ENCODE measurements at places on chromosomes 2 and 18.

DNA sequence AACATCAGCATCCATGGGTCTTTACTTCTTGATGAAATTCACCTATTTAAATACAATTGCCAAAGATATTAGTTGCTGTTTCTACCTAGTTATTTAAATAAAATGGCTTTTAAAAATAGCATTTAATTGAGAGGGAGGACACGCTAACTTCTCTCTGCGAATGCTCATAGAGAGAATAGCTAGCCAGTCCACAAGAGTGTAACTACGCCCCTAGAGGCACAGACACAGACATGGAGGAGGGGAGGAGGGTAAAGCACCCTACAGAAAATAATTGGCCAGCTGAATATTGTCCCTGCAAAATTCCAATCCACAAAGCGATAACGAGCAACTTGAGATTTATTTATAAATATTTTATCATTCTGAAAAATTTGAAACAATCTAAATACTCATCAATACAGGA, 97.0 kb upstream of the PAPOLG start:
- DNase-seq = no peak

DNA sequence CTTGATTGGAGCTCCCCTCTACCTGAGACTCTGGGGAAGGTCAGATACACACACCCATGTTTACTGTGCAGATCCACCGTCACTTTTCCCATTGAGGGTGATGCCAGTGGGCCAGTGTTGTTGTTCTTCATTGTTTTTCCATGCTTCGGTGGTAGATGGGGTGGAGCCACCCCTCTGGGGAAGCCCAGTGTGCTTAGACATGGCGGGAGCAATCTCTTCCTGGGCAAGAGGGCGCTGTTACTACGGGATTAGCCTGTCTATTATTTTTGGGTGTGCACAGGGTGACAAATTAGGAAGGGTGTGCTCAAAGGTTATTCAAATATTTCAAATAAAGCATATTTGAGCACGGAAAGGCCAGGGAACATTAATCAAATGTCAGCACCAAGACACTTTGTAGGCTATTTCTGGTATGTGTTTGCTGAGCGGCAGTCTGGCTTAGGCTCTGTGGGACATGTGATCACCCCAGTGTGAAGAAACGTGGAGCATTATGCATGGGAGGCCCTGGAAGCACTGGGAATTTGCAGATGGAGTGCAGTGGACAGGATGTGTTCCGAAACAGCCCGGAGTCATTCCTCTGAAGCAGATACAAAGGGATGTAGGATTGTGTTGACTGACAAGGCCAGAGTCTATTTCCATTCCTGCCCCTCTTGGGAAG, 34.8 kb upstream of the SMIM21 start:
- no peak for DNase-seq

DNA sequence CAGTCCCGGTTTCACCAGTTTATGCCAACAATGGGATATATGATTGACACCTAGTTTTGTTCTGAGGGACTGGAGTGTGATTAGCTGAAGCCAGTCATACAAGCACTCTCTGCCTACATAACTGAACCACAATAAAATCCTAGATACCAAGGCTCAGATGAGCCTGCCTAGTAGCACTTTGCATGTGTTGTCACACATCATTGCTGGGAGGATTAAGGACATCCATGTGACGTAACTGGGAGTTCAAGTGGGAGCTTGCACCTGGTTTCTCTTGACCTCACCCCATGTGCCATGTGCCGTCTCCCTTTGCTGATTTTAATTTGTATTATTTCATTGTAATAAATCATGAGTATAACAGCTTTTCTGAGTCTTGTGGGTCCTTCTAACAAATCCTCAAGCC, 90.3 kb downstream of the TMEM163 start:
- DNase-seq = no peak

DNA sequence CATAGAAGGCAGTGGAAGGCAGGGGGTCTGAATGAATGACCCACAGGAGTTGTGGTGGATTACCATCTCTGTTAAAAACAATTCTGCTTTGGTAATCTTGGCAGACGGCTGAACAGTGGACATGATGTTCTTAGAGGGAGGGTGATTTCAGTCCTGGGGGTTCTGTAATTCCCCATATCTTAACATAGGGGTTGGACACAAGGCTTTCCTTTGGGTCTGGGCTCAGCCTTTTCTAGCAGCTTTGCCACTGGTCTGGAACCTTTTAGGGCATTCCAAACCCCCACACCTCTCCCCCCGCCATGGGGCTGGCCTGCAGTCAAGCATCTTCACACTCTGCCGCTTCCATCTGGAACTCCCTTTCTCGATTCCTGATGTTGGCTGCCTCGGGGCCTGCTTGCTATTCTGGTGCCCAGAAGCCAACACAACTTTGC, 50.3 kb downstream of the RPL37A start:
- DNase-seq = no peak

DNA sequence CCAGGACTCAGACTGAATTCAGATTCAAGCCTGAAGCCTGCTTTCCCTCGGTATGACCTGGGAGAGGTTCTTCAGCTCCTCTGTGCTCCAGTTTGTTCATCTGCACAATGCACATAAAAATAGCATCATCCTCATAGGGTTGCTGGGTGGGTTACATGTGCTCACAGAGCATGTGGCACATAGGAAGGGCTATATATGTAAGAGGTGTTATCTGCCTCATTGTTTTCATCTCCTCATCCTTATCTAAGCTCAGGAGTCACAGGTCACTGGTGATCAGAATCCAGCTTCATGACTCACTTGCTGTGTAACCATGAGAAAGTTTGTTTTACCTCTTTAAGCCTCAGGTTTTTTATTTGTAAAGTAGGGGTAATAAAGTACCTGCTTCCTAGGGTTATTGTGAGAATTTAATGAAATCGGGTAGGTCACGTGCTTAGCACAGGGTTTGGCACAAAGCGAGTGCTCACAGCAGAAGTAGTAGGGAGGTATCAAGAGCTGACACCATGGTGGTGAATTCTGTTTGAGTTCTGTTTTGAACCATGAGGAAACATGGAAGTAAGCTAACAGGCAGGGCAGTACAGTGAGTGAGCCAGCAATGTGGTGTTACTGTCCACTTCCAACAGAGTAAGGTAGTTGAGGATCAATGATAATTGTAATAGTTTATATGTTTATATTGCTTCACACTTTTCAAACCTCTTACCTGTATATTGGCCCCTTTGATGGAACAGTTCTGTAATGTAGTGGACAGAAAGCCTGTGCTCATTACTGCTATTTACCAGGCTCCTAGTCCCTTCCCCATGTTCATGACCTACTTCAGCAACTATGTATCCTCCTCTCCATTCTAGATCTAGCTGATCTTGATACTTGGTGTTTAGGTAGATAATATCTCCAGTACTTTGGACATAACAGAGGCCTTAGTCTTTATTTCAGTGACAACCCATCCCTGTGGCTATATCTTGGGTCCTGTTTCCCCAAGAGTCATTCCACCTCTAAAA, 141.4 kb upstream of the LTBP1 start:
- no peak for DNase-seq

DNA sequence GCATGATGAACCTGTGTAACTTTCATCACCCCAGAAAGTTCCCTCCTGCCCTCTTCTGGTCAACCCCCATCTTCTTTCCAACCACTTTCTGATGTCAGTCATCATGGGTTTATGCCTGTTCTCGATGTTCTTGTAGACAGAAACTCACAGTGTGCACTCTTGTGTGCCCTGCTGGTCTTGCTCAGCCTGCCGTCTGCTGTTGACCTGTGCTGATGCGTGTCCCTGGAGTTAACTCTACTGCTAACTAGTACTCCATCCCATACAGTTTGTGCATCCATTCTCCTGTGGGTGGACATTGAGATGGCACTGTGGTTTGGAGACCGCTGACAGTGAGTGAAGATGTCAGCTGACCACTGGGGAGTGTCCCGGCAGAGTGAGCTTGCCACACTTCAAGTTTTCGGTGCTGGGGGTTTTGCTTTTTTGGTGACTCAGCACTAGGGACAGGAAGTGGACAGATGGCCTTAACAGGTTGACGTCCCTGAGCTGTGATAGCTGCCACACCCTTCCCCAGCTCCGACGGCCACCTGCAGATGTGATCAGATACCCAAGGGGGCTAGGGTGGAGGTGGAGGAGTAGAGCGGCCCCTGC, 14.8 kb downstream of the KLHL29 start:
- no peak for DNase-seq

DNA sequence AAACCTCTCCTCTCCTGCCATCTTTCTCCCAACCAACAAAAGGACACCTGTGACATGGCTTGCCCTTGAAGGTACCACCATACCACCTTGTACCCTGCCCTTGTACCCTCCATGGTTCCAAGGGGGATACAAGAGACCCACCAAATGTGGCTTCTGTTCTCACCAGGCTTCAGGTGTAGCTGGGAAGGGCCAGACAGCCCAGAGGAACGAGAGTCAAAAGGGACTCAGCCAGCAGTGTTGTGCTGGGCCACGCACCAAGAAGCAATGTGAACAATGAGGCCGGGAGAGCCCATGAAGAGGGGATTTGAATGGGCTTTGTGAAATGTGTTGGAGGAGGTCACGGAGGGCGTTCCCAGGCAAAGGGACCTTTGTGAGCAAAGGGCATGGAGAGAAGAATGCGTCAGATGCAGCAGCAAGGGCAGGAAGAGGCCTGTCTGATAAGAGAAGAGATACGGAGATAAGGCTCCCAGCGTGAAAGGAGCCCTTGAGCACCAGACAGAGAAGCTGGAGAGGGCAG, 48.6 kb downstream of the PLB1 start:
- no peak for DNase-seq

DNA sequence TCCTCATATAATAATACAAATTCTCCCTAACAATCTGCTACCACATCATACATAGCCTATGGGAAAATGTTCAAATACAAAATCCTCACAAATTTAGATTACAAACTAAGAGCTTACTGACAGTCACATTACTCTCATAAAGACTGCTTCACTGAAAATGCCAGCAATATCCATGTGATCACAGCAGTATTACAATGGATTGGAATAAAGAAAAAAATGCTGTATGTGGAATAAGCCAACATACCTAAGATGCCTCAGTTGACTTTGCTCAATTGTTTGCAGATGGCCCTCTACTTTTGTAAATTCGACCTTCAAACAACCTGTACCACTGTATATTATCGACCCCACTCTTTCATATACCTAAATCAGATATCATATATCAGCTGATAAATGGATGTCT, 88.7 kb downstream of the DYM start:
- no peak for DNase-seq

DNA sequence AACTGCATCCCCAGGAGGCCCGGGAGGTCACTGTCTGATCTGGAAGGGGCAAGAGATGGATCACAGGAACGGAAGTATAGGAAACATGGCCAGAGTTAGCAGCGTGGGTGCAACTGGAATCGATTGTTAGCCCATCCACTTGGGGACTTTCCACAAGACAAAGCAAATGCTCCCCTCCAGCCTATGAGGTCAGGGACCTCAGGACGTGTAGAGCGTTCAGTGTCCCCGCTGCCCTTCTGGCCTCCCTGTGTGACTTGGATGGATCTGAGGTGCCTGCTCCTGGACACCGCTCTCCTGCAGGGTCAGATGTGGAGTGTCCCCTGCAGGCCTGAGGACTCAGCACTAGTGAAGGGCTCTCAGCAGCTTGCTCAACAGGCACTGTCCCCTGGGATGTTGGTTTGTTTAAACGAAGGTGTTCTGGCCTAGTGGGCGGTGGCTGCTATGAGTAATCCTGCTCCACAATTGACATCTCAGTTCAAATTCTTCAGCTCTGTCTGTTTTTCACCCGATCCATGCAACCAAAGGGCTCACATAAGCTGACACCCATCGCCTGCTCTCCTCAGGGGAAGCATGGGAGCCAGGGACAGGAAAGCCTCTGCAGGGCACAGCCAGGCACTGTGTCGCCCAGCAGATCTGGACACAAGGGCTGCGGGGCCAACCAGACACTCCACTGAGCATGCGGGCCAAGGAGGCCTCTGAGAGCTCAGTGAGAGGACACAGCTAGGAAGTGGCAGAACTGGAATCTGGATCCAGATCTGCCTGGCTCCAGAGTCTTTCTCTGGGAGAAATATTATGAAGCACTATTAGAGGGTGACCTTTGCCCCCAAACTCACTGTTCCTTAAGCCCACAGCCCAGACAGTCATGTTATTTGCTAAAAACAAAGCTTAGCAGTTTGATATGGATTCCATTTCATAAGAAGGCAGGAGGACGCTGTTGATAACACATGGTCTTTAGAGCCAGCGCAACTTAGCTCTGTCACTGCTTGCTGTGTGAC, 78.5 kb downstream of the RHOB start:
- no peak for DNase-seq

DNA sequence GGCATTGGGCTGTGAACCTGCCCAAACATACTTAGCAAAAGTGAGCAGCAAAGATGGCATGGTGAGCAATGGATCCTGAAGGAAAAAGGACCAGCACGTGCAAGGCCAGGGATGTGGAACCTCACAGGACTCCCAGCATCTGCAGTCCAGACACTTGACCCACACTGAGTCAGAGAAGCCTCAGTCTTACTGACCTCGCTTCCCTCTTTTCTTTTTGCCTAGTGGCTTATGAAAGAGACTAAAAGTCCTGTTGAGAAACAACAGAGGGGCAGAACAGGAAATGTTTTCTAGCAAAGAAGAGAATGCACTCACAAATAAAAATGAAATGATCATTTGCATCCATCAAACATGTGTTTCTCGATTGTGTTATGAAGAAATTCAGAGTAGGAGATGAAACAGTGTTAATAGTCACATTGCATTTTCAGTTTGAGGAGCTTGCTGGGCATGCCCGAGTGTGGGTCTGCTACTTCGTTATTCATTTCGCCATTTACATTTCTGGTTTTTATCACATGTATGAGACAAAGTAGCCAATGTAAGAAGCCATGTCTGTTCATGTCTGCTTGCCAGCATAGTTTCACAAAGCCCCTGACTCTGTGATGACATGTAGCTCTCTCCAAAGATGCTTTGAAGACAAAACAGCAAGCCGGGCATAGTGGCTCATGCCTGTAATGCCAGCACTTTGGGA, 118.4 kb downstream of the INO80D start:
- no peak for DNase-seq

GRCh38 chr2:190459881-190460280, 51.7 kb downstream of the MFSD6 start:
- no peak for DNase-seq

- DNase-seq = no peak
Observed at GRCh38 chr2:54347622-54348021, 91.6 kb upstream of the TSPYL6 start.

GRCh38 chr2:101106453-101107181, 44.6 kb downstream of the TBC1D8 start:
- no peak for DNase-seq

DNA sequence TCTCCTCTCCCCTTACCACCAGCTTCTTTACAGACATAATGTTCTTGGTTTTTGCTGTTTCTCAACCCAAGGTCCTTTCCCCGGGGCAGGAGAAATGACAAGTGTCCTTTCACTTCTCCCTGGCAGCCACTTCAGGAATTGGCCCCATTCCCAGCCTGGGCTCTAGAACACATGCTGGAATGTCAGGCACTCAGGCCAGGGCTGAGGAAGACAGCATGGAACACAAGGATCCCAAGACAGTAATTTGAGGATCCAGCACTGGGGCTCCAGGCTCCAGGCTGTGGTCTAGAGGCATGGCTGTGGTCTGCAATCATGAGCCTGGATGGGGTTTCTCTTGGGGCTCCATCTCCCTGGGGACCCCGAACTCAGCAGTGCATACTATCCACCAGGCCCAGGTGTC, 201.4 kb downstream of the CELF4 start:
- no peak for DNase-seq

GRCh38 chr2:190456833-190457232, 48.7 kb downstream of the MFSD6 start:
- no peak for DNase-seq

GRCh38 chr2:5022061-5022460, 670.1 kb upstream of the SOX11 start:
- DNase-seq = no peak

- DNase-seq = no peak
Observed at GRCh38 chr2:3200420-3200939, 177.1 kb downstream of the EIPR1 start.

- no peak for DNase-seq
Observed at GRCh38 chr2:119630121-119630520, 48.9 kb upstream of the TMEM177 start.

GRCh38 chr2:112465382-112465781, 16.6 kb upstream of the TTL start:
- no peak for DNase-seq

All from stimulated activated CD4-positive, alpha-beta T cell treated with anti-CD3 and anti-CD28 coated beads, Interleukin-4, amount 100 ng/mL, for 24 hours (primary cell).